Choroid plexus epithelial cell (primary cell): ENCODE measurements at places on chromosomes 4 and X.
A peak's percentile ranks its signal among the peaks of the same experiment; 100 is the strongest.

DNA sequence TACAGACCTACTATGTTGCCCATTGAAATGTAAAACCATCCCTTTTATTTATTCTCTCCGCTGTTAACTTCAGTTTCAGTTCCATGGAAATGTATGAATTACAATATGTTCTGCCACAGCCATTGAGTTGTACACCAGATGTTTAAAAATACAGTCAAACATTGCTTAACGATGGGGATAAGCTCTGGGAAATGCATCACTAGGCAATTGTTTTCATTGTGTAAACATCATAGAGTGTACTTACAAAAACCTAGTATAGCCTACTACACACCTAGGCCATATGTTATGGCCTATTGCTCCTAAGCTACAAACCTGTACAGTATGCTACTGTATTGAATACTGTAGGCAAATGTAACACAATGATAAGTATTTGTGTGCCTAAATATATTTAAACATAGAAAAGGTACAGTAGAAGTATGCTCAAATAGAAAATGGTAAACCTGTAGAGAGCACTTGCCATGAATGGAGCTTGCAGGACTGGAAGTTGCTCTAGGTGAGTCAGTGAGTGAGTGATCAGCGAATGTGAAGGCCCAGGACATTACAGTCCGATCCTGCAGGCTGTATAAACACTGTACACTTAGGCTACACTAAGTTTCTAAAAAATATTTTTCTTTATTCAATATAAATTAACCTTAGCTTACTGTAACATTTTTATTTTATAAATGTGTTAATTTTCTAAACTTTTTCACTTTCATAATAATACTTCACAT, 2.7 kb upstream of the PF4V1 start:
- DNase-seq = no peak

DNA sequence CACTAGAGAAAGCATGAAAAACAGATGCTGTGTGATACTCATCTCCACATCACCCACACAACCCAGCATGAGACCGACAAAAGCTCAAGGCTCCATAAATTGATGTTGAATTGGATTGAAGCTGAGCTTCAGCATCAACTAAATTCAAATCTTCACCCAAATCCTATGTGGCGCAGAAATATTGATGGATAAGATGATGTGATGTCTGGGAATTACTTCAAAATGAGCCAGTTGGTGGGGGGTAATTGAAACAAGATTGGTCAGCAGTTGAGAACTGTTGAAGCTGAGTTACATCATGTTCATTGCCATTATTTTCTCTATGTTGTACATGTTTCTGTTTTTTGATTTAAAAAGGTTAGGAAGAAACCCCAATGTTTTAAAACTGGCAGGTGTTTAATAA, 166.5 kb upstream of the STS start:
- DNase-seq = no peak

DNA sequence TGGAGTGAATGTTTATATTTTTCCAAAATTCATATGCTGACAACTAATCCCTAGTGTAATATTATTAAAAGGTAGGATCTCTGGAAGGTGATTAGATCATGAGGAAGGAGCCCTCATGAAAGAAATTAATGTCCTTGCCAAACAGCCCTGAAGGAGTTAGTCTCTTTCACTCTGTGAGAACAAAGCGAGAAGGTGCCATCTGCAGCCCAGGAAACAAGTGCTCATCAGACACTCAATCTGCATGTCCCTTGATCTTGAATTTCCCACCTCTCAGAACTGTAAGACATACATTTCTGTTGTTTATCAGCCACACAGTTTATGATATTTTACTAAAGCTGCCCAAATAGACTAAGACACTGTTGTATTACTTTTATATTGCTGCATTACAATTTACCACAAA, 1283.4 kb downstream of the PCDH7 start:
- DNase-seq = no peak

DNA sequence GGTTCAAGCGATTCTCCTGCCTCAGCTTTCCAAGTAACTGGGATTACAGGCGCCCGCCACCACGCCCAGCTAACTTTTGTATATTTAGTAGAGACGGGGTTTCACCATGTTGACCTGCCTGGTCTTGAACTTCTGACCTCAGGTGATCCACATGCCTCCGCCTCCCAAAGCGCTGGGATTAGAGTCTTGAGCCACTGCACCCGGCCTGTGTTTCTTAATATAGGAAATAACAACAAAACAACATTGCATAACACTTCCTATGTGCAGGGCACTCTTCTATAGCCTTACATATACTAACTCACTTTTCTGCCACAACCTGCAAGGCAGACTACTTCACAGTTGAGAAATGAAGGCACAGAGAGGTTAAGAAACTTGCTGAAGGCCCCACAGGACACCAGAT, 12.8 kb upstream of the TMEM131L start:
- DNase-seq = no peak

DNA sequence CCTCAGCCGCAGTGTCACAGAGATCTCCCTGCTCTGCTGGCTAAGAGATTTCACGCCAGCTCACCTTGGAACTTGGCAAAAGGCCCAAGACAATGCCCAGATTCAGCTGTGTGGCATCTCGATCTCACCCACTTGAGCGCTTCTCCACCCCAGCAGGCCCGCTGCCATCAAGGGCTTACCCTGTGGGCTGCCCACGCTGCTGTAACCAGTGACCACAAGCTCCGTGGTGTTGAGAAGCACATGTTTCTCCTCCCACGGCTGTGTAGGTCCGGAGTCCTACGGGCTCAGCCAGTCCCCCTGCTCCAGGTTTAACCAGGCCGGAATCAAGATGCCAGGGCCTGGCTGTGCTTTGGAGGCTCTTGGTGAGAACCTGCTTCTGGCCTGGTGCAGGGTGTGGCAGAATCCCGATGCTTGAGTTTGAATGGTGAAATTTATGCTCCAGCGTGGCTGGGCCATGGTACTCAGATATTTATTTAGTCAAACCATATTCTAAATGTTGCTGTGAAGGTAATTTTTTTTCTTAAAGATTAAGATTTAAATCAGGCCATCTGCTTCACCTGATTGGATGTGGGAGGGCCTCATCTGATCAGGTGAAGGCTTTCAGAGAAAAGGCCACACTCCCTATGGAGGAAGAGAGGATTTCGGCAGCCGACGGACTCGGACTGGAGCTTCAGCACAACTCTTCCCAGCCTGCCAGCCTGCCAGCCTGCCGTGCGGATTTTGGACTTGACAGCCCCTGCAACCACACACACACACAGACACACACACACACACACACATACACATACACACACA, 24.8 kb upstream of the ADRA2C start:
- DNase-seq = no peak

- DNase-seq = peak; percentile 54
Observed at GRCh38 chrX:97021680-97022079, 138.0 kb downstream of the RPA4 start.

- DNase-seq = no peak
Observed at GRCh38 chr4:5212255-5213013, 161.2 kb downstream of the STK32B start.

DNA sequence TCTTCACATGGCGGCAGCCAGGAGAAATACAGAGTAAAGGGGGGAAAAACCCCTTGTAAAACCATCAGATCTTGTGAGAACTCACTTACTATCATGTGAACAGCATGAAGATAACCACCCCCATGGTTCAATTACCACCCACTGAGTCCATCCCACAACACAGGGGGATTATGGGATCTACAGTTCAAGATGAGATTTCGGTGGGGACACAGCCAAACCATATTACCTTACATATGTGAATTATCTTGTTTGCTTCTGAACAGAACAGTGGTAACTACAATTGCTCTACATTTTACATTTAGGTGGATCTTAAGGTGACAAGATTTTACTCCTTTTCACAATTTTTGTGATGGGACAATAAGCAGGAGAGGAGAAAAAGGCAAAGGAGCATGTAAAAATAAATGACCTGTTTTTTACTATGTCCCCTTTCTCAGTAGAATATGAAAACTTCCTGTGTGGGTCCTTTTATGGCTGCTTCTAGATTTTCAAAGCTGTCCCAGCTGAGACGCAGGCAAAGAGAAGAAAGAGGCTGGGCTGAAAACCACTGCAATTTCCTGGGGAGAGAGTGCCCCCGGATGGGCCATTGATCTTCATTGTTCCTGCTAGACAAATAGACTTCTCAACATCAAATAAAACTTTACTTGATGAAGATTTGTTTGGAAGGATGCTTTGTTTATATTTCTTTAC, 45.9 kb upstream of the PGM2 start:
- DNase-seq = peak; percentile 72

DNA sequence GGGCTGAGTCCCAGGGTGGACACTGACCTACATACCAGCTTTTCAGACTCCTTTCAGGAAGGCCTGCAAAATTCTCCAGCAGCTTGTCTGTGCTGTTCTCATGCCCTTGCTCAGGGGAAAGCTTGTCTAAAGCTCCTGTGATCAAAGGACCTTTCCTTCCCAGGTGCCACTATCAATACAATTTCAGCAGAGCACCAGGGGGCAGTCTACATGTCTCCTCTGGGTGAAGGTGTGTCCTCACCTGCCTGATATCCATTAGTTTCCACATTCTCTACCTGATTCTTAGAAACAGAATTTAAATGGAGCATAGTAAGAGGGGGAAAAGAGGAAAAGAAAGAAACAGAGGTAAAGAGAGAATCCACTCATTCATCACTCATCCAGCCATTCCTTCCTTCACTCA, 114.2 kb downstream of the PPARGC1A start:
- no peak for DNase-seq

DNA sequence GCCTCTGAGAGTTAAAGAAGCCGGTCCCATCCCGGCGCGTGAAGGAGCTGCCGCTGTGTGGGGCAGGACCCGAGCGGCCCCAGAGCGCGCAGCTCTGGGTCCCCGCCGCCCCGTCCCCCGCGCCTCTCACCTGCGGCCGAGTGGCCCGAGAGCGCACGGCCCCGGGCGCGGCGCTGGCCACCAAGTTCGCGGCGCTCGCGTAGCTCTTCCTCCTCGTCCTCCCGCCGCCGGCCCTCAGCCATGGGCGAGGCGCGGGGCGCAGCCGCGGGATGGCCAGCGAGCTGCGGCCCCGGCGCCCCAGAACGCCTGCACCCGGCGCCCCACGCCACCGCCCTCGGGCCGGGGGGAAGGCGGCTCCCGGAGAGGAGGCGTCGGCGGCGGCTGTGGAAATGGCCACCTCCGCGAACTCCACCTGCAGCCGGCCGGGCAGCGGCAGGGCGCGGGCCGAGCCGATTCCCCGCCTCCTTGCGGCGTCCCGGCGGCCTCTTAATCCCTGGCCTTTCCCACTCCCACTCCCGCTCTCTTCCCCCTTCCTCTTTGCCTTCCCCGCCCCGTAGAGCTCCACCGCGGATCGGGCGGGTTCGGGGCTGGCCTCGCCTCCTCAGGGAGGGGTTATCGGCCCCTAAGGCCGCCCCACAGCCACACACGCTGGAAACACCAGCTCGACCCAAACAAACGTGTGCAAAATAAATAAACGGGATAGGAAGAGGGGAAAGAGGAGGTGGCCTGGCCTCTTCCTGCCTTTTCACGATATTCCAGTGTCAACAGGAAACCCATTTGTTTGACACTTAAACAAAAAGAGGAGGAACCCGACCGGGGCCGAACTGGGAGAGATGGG, at the start of gene SH3D19:
SH3D19 (minus strand) TSS at position 495 of the 838 bp plus-strand sequence; CDS start at position 242, 253 bp downstream.
- peak; percentile 34 for DNase-seq

DNA sequence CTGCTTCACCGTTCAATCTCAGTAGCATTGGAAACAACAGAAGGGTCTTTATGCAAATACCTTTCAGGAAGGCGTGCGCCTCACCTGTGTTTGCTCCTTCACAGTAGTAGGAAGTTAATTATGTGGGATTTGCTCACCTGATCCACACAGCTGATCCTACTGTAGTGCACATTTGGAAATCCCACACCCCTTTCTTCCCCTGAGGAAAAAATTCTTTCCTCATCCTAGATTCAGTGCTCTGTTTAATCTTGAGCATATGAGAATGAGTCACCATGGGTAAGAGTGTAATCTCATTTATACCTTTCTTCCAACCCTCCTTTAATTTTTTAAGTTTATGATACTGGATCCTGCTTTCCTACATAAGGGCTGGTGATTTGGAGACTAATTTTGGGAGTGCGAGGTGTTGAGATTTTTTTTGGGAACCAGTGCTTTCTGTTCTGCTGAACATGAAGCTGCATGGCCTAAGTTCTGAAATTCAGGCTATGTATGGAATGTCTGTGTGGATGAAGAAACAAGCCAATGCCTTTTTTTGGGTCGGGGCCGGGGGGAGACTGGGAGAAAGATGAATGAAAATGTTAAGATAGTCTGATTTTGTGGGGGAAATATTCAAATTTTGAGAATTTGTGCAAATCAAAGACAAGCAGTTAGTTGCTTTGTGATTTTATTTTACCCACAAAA, 19.0 kb downstream of the GAB1 start:
- no peak for DNase-seq

GRCh38 chrX:45557387-45557786, 356.7 kb upstream of the DIPK2B start:
- peak; percentile 28 for DNase-seq

GRCh38 chr4:16154451-16154850, 70.6 kb upstream of the PROM1 start:
- no peak for DNase-seq

GRCh38 chr4:6480534-6481088, 8.2 kb upstream of the PPP2R2C start:
- no peak for DNase-seq

GRCh38 chr4:74092957-74093356, 6.0 kb downstream of the CXCL2 start:
- DNase-seq = peak; percentile 36

GRCh38 chr4:98619180-98619579, 39.2 kb downstream of the TSPAN5 start:
- DNase-seq = no peak

DNA sequence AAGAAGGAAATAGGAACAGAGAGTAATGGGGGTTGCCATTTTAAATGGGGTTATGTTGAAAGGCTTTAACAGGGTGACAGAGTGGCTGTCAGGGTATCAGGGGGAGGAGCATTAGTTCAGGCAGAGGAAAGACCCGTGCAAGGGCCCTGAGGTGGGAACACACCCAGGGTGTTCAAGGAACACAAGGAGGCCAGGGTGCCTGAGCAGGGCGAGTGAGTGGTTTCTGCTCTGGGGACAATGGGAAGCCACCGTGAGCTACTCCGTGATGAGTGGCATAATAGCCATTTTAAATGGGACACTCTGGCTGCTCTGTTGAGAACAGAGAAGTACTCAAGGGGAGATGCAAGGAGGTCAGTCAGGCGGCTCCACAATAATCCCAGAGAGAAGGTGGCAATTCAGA, 4.5 kb downstream of the EVC2 start:
- DNase-seq = no peak

DNA sequence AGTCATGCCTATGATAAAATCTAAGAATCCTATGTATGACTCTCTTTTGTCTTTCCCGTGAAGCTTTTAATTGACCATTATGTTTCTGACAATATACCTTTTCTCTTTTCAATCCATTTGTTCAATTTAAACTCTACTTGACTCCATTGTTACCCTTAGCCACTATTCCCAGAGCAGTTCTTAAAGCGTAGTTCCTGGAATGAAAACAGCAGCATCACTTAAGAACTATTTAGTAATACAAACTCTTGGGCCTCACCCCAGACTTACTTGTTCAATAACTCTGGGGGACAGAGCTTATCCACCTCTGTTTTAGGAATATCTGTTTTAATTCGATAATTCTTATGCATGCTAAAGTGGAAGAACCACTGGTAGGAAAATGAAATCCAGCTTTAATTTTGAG, 358.4 kb downstream of the PRR32 start:
- no peak for DNase-seq

- DNase-seq = peak; percentile 35
Observed at GRCh38 chrX:65671966-65672365, 4.5 kb downstream of the MSN start.
